Activated naive CD4-positive, alpha-beta T cell (primary cell): ENCODE measurements at places on chromosomes 5 and 9.

- no peak for DNase-seq
Observed at GRCh38 chr5:90408571-90409317, 812 bp downstream of the CETN3 start.

- no peak for DNase-seq
Observed at GRCh38 chr9:133737774-133738639, at the start of gene SARDH. TSS of gene SARDH (minus strand) at chr9:133738352. CDS start at chr9:133734173, 4,179 bp downstream.

- DNase-seq = no peak
Observed at GRCh38 chr9:72540348-72540873, 19.0 kb downstream of the TMC1 start.

DNA sequence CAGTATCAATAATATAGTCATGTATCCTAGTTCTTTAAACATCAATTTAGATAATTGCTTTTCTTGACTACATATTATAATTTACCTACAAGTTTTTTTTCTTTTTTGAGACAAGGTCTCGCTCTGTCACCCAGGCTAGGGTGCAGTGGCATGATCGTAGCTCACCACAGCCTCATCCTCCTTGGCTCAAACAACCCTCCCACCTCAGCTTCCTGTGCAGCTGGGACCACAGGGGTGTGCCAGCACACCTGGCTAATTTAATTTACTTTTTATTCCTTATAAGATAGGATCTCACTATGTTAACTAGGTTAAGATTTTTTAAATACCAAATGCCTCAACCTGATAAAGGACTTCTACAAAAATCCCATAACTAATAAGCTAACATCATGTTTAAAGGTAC lies 21.1 kb downstream of the UIMC1 start:
- no peak for DNase-seq

DNA sequence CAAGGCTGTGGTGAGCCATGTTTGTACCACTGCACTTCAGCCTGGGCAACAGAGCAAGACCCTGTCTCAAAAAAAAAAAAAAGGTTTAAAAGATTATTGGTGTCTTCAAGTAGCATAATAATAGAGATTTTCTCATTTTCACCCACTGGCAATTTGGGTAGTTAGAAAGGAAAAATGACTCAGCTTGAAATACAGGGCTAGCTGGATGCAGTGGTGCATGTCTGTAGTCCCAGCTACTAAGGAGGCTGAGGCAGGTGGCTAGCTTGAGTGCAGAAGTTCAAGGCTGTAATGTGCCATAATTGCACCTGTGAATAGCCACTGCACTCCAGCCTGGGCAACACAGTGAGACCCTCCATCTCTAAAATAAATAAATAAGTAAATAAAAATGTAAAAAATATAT lies 111.1 kb downstream of the ARRDC3 start:
- no peak for DNase-seq

- DNase-seq = no peak
Observed at GRCh38 chr9:90979639-90980038, 178.0 kb downstream of the SYK start.

GRCh38 chr5:151706906-151707305 lies 20.2 kb upstream of the SPARC start:
- no peak for DNase-seq

GRCh38 chr5:180872419-180872818 lies 11.3 kb upstream of the ZFP62 start:
- DNase-seq = no peak
